Stomach (tissue), 19 donors: ENCODE measurements at places on chromosomes 12 and 14. TPM values are rescaled to one million over a fixed set of nuclear protein-coding genes. Genes with fewer than 3 reads are reported as not detected.
A peak's percentile ranks its signal among the peaks of the same experiment; 100 is the strongest.

The CAPS2 gene
- 1.8 TPM for polyA plus RNA-seq

The ABHD4 gene
- polyA plus RNA-seq: 17.0 TPM

The PLA2G1B gene
- 10.2 TPM for polyA plus RNA-seq

The EPYC gene
- polyA plus RNA-seq: not detected

The BDKRB1 gene
- 7.1 TPM for polyA plus RNA-seq

The TMEM233 gene
- 0.25 TPM for polyA plus RNA-seq

The SMIM41 gene
- 6.5 TPM for polyA plus RNA-seq

The A2ML1 gene
- 92.0 TPM for polyA plus RNA-seq

The NEUROD4 gene
- polyA plus RNA-seq: not detected

DNA sequence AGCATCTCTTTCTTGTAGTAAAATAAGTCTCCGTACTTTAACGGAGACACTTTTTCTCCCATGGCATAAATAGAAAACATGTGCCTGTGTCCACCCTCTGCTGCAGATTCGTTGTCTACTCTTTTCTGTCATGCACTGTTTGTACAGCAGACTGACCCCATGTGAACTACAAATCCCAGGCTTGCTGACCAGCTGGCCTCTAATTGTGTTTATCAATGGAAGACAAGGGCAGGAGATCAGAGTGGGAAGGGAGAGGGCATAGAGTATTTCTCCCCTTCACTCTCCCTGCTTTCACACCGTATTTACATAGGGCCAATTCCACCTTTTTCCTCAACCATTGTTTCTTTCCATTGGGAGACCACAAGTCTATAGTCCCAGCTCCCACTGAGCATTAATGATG is 31.0 kb upstream of the TMTC2 start:
- no peak for DNase-seq

DNA sequence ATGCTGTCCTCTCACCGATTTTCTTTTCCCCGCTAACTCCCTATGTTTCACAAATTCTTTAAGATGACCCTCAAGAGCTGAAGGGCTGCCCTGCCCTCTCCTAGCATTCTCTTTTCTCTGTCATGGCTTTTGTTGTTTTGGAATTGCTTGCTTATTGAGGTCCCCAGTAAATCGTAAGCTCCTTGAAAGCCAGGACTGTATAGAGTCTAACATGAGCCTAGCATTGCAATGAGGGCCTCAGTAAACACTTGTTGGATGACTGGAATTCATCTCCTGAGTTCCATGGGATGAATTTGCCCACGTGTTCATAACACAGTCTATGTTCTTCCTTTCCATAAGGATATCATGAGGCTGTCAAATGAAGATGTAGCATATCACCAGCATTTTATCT is 92.2 kb downstream of the APAF1 start:
- no peak for DNase-seq

- DNase-seq: peak; percentile 60
These were observed 8.8 kb downstream of the DTX1 start for GRCh38 chr12:113065126-113066007.

DNA sequence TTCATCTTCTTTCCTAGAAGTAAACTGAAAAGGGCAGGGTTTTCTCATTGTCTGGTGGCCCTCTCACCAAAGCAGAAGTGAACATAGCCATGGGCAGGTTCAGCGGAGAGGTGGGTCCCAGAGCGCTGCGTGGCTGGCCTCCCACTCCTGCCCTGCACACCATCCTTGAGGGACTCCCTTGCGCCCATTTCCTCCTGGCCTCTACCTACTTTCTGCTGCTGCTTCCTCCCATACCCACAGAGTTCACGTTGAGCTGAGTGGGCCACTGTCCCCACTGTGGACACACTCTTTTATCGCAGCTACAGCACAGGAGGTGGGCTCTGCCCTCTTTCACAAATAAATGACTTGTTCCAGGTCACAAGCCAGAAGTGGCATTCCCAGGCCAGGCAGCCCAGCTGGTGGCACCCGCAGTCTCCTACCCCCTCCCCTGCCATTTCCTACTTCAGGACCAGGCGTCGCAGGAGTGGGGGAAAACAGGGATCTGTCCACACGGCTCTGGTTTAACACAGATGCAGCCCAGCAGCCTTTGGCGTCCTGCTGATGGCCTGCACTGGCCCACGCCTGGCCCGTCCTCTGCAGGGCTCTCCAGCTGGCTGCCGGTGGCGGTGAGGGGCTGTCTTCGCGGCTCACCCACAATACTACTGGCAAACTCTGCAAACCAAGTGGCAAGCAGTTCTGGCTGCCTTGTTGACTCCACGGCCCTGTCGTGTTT is 4.9 kb downstream of the SIVA1 start:
- no peak for DNase-seq

- peak; percentile 65 for DNase-seq
These were observed 128.9 kb downstream of the FOXA1 start for GRCh38 chr14:37466003-37466622.

- DNase-seq: no peak
These were observed 199.9 kb upstream of the KRR1 start for GRCh38 chr12:75711271-75711670.

DNA sequence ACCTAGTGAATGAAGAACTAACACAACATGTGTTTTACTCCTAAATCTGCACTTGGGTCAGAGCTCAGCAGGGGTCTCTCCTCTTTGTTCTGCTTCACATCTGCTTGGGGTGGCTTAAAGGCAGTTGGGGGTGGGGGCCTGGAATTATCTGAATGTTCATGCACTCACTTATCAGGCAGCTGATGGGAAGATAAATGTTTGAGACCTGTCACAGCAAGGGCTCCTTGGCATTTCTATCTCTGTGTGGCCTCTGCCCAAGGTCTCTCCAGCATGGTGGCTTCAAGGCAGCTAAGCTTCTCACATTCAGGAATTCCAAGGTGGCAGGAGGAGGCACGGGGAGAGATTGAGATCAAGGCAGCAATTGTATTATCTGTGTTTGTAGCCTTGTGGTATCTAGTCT is 6.4 kb upstream of the HMGA2 start:
- no peak for DNase-seq

DNA sequence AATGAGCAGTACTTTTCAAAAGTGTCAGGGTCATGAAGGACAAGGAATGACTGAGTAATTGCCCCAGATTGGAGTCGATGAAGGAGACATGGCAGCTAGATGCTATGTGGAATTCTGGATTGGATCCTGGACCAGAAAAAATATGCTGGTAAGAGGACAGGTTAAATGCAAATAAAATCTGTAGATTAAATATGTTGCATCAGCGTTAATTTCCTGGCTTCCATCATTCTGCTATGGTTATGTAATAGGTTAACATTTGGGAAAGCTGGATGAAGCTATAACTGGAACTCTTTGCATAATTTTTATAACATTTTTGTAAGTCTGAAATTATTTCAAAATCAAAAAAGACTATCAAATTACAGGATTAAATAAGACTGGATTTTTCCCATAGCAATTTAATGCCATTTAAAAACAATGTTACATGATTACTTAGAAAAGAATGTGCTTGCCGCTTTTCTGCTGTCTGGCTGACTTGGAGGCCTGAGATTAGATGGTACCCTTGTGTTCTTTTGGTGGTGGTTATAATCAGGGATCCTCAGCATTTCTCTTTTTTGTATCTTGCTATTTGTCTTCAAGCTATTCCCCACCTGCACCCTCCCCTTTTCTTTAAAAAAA is 65.1 kb downstream of the FBXW8 start:
- no peak for DNase-seq

DNA sequence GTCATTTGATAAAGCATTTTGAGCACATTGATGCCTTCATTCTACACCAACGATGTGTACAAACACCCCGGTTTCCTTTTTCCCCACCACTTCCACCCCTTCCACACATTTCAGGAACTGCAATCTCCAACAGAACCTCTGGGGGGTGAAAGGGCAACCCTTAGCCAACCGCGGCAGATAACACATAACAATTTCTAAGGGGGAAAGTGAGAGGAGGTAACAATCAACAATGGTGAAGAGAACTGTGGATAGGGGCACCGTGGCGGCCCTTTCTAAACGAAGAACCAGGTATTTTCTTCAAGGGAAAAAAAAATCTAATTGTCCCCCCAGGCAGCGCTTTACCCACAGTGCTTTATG is 1.1 kb downstream of the KITLG start:
- DNase-seq: peak; percentile 62

DNA sequence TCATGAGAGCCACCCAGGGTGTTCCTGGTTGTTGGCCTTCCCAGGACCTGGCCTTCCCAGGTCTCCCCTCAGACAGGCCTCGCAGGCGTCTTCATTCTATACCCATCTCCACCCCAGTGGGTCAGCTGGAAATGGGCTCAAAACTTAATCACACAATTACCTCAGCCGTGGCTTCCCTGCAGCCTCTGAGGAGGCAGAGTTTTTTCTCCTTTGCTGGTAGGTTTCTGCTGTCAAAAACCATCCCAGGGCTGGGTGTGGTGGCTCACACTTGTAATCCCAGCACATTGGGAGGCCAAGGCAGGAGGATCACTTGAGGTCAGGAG is 13.2 kb downstream of the NFKBIA start:
- no peak for DNase-seq

DNA sequence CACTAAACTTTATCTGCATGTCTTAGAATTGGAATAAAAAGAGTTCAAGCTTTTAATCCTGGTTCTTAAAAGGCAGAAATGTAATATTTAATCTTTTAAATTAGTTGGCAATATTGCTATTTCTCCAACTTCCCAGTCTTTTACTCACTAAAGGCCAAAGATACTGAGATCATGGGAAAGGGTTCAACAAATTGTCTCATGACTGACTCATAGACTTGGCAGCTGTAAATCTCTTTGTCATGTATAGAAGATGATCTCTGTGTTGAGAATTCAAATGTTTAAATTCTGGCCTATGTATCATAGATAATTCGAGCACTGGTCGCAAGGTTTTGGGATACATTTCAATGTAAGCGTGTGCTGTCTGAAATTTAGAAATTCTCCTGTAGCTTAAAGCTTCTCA is 40.1 kb upstream of the STRAP start:
- DNase-seq: no peak

DNA sequence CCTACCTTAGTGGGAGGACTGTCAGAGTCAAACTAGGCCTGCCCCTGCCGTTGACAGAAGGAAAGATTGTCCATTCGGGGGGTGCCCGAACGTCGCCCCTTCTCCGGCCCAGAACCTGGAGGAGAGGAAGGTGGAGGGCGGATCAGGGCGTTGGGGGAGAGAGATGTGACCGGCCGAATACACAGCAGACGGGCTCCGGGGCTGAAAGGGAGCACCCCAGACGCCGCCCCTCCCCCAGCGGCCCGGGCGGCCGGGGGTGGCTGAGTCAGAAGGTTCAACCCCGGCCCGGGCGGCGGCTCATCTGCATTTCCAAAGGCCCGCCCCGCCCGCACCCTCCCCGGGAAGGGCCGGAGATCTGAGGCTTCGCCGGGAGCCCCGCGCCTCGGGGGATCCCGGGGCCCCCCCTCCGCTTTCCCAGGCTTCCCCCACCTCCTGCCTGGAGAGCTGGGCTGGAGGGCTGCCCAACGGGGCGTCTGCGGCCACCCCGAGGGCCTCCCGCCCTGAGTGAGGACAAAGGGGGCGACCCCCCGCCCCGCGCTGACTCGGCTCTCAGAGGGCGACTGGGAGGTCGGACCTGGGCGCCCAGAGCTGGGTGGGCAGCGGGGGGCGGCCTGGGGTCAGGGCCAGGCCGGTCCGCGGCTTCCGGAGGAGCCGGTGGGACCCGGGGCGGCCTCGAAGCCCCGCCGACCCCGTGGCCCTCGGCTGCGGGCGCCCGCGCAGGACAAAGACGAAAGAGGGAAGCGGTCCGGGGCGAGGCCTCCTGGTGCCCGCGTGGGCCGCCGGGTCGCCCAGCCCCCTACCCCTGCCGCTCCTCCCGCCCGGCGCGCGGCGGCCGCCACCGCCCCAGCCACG is 3.7 kb upstream of the SETD1B start:
- DNase-seq: peak; percentile 90

DNA sequence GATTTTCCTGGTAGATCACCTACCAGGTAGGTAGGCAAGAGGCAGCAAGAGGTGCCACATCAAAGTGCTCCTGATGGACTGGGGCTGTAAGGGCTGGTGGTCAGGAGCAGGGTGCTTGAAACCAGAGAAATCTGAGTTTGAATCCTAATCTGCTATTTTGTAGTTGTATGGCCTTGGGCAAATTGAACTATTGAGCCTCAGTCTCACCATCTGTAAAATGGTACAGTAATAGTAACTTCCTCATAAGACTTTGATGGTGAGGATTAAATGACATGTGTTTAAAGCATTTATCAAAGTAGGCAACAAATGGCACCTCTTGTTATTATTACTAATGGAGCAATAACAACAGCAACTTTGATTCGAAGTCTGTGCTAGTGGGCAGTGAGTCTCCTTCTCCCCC is 32.0 kb downstream of the JDP2 start:
- DNase-seq: no peak

- DNase-seq: no peak
These were observed 124.7 kb downstream of the MSRB3 start for GRCh38 chr12:65403188-65403587.

GRCh38 chr12:25825446-25825845 is 133.0 kb upstream of the RASSF8 start:
- DNase-seq: no peak

DNA sequence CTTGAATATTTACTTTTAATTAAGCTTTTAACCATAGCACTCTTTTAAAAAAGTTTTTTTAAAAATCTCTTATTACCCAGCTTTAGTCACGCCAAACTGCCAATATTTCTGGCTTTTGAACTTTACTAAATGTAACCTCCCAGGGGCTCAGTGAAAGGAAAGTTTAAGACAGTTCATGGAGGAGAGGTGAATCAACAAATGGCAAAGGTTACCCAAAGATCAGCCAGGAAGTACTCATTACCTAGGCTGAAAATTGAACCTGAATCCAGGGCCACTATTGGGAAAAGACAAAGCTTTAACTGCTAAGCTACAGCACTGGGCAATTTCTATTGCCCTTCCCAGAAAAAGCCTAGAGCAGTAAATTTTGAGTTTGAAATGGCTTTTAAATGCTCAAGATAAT is 282.2 kb downstream of the GPHN start:
- no peak for DNase-seq

- DNase-seq: no peak
These were observed 111.4 kb downstream of the CRACR2A start for GRCh38 chr12:3641428-3642018.

DNA sequence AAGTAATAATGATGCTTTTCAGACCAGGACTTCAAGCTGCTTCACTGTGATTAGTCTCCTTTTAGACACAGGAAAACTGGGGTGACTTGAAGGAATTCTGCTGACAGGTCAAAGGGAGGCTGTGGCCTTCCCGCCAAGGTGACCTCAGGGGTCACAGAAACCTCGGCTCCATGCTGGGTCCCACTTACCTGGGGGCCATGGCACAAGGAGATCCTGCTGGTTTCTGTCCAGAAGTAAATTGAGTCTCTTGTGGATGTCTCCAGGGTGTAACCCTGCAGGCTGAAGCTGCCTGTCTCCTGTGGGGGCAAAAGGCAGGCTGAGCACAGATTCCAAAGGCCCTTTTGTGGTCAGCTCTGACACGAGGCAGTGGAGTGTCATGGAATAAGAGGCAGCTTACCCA is 138.7 kb upstream of the MED13L start:
- DNase-seq: no peak

DNA sequence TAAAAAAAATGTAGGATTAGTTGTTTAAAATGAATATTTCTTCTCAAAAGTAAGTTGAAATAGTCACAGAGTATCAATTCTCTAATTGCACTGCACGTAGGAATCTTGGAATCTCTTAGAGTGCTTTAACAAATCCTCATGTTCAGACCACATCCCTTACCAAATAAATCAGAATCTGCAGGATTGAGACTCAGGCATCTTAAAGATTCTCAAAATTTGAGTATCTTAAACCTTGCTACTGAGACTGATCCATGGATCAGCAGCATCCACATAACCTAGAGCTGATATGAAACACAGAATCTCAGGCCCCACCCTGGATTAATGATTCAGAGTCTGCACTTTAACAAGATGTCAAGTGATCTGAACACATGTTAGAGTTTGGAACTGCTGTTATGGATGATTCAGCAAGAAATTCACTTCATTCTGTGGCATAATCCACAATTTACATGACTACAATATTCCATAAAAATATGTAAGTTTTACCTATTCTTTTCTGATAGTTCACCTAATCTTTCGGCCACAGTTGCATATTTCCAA is 58.7 kb downstream of the ADAMTS20 start:
- no peak for DNase-seq
